ENCODE measurements at places on chromosomes 1 and 21. TPM values are rescaled to one million over a fixed set of nuclear protein-coding genes. Genes with fewer than 3 reads are reported as not detected.

The TNFSF4 gene
- total RNA-seq, result 6.9 TPM

The VN1R5 gene
- not detected for total RNA-seq

The CELA2A gene
- total RNA-seq, result not detected

DNA sequence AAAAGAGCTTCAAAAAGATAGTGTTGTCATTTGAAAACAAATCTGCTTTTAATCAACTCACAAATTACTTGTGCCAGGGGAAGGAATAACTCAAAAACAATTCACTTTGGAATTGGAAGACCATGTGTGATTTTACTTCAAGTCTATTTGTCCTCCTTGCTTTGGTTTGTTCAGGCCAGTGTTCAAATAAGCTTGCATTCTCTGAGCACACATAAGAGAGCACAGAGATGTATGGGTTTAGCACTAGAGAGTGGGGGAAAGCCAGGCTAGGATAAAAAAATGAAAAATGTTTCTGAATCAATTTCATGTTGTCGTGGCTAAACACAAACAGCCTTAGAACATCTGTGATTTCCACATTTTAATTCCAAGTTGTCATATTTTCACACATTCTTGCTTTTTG lies 325.7 kb upstream of the LYPLAL1 start:
- H3K36me3 ChIP-seq, result no peaks in the 10 kb centered on the region
- peaks cover 2% of the 10 kb centered on the region for H3K27me3 ChIP-seq
- no peak overlapping the region for H3K27ac ChIP-seq
- H3K4me3 ChIP-seq, result no peak overlapping the region

- no peaks in the 10 kb centered on the region for H3K4me1 ChIP-seq
- H3K27me3 ChIP-seq, result no peaks in the 10 kb centered on the region
- DNase-seq, result no peak
- peaks cover 77% of the 10 kb centered on the region for H3K36me3 ChIP-seq
These were observed 80.0 kb downstream of the JMJD4 start for GRCh38 chr1:227654858-227655752.

DNA sequence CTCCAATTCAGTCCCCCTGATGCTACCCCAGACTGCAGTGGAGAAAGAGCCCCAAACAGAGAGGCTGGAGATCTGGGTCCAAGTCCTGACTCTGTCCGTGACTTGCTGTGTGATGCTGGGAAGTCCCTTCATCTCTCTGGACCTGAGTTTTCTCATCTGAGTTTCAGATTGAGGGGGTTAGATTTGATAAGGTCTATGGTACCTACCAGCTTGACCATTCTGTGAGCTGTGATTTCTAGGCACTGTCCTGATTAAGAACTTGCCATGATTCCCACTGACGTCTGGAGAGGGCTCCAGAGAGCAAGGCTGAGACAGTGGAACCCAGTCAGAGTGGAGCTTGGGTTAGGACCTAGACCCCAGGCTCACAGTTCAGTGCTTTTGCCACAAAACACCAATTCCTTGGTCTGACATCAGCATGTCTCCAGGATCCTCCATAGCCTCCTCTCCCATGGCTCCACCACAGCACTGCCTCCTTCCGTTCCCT lies 43.8 kb upstream of the DMBX1 start:
- DNase-seq, result no peak
- H3K27me3 ChIP-seq, result peaks cover 47% of the 10 kb centered on the region
- peaks cover 18% of the 10 kb centered on the region for H3K4me1 ChIP-seq
- no peak overlapping the region for H3K27ac ChIP-seq

DNA sequence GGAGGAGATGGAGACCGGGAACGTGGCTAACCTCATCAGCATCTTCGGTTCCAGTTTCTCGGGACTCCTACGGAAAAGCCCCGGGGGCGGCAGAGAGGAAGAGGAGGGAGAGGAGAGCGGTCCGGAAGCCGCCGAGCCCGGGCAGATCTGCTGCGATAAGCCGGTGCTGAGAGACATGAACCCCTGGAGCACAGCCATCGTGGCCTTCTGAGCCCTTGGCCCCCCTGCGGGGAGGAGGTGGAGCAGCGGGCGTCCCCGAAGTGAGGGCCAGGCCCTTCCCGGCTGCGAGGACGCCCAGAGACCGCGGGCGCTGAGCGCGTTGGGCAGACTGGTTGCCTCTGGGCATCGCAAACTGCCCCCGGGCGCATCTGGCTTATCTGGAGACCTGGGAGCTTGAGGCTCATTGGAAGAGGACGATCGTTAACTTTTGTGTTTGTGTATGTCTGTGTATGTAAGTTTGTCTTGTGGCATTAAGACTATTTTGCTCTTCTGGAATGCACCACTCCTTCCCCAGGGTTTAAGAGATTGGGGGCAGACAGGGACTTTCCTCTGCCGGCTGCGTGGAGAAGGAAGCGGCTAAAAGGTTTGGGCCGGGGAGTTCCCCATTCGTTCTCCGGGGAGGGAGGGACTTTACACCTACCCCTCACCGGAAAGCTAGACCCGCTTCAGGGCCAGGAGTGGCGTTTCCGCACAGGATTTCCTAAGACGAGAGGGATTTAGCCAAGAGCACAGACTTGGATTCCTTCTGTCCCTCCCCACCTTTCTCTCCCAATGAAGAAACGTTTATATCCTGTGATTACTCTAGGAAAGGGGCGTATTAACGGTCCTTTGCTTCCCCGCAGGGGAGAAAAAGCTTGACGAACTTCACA lies 1.4 kb downstream of the IER5 start:
- no peaks in the 10 kb centered on the region for H3K27me3 ChIP-seq
- peaks cover 58% of the 10 kb centered on the region for H3K4me1 ChIP-seq
- peak overlapping the region; percentile 94 for H3K4me3 ChIP-seq
- H3K36me3 ChIP-seq, result peaks cover 55% of the 10 kb centered on the region
- peak overlapping the region; percentile 95 for H3K27ac ChIP-seq

DNA sequence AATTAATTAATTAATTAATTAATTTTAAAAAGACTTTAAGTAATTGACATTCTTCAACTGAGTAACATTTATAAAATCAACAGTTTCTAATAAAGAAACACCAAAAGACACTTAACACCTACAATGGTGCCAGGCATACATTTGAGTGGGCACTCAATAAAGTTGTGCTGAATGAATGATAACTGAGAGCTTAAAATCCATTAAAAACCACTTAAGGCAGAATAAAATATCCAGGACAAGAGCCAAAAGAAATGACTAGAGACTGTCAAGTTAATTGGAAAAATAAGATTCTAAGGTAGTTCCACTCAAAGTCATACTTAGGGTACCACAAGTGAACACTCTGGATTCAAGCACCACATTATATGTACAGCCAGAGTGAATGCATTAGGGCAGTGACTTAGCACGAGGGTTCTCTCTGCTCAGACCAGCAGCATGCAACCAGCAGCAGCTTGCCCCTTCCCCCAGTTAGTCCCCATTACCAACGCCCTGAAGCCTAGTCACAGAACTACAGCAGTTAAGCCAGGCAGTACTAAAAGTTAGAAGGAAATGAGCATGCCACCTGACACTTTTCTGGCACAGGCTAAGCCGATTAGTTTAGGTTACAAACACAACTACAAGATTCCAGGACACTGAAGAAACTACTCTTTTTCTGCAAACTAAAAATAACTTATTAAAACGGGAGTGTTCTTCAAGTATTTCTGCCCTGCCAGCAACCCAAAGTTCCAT lies 46.5 kb downstream of the LUZP1 start:
- H3K27me3 ChIP-seq, result no peaks in the 10 kb centered on the region
- H3K27ac ChIP-seq, result no peak overlapping the region
- no peak overlapping the region for H3K4me3 ChIP-seq
- DNase-seq, result no peak
- H3K36me3 ChIP-seq, result no peaks in the 10 kb centered on the region

Measured in activated B cell treated with CpG ODN at 0.5 μM for 24 hours (primary cell).